CD4-positive, alpha-beta T cell (primary cell): ENCODE measurements at places on chromosomes 4 and X. TPM values are rescaled to one million over a fixed set of nuclear protein-coding genes. Genes with fewer than 3 reads are reported as not detected.

Gene ARHGAP6
- total RNA-seq, result not detected

DNA sequence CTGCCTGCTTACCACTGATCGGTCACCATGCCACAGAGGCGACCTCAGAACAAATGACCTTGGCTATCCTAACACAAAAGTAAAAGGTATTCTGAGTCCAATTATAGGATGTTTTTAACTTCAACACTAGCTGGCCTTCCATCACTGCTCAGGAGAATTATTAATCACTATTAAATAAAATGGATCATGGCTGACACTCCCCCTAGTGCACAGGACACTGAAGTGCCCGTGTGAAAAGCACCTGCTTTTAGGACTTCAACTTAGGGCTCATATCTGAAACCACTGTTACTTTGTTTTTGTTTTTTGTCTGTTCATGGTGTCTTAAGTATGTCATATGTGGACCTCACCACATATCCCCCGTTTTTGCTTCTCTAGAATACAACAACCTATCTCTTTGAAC, 33.9 kb downstream of the STX18 start:
- no peak for DNase-seq

DNA sequence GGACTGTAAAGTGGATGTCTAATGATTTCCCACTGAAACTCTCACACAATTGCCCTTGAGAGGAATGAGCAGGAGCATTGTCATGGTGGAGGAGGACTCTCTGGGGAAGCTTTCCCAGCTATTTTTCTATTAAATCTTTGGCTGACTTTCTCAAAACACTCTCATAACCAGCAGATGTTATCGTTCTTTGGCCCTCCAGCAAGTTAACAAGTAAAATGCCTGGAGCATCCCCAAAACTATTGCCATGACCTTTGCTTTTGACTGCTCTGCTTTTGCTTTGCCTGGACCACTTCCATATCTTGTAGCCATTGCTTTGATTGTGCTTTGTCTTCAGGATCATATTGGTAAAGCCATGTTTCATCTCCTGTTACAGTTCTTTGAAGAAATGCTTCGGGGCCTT, 120.2 kb upstream of the PDE5A start:
- DNase-seq, result no peak

DNA sequence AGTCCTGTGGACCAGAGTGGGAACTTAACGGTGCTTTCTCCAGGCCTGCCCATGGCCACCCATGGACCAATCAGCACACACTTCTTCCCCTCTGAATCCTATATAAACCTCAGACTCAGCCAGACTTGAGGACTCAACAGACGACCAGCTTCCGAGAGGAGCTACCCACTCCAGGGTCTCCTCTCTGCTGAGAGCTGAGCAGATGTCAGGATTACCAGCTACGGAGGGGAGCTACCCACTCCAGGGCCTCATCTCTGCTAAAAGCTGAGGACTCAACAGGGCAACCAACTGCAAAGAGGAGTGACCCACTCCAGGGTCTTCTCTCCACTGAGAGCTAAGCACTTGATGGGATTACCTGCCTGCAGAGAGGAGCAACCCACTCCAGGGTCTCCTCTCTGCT, 80.0 kb upstream of the DDX60 start:
- DNase-seq, result no peak

DNA sequence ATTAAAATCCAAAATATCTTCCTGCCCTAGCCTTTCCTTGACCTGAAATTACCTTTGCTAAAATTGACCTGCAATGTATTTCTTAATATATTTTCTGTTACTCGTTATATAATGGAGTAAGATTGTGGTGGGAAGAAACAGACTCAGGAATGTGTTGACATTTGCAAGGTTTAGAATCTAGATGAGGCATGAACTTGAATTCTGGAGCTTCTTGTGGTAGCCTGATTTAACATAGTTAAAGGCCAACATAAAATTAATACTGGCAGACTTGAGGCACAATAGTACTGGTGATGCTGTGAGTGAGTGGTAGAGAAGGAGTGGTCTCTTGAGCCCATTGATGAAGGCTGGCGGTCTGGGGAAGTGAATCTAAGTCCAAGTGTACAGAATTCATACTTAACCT, 197.9 kb upstream of the SPRY1 start:
- DNase-seq, result no peak

DNA sequence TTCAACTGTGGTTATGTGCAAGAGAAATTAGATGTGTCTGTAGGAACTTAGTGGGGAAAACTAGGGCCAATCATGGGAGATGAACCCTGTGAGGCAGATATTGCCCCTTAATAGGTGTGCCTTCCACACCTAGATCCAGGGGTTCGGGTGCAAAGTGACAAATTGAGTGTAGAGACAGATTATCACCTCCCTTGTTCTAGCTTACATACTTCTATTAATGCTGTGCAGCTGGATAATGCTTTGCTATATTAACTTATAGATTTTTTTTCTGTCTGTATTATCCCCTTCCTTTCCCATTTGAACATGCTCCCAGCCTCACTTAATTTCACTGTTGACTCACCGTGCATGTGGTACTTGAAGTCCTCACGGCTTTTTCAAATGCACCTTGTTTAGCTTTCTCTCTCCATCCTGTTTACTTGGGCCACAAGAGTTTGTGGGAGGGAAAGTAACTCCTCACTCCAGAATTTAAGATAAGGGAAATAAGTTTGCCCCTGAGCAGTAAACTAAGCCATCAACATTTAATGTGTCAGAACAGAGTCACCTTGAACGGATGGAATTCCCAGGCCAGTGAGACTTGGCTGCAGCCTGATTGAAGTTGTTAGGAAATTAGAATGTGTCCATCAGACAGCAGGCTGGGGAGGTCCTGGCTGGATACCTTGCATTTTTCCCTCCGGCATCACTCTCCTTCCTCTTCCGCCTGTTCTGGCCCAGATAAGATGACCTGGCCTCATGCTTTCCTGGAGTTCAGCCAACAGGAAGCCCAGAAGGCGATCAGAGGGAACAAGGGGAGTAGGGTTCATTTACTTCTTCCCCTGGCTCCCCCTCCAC, 478.4 kb downstream of the BCOR start:
- no peak for DNase-seq

Gene ATP2B3
- total RNA-seq, result not detected

DNA sequence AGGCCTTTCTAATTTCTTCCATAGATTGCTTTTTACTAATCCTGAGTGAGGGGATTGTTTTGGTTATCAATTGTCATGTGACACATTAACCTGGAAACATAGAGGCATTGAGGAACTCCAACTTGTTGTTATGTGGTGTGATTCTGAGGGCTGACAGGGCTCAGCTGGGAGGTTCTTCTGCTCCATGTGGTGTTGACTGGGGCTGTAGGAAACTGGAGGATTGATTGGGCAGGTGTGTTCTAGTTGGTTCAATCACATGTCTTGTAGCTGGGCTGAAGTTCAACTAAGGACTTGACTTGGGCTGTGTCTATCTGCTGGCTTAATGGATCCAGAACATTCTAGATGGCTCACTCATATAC, 10.8 kb upstream of the CRLF2 start:
- DNase-seq, result no peak

- no peak for DNase-seq
Measured at GRCh38 chrX:69179380-69179911, 14.2 kb upstream of the PJA1 start.
